ENCODE measurements at places on chromosomes 6 and 20.
A peak's percentile ranks its signal among the peaks of the same experiment; 100 is the strongest.

- DNase-seq: no peak
Measured at GRCh38 chr6:30322527-30323501, 3.9 kb upstream of the TRIM39 start.

DNA sequence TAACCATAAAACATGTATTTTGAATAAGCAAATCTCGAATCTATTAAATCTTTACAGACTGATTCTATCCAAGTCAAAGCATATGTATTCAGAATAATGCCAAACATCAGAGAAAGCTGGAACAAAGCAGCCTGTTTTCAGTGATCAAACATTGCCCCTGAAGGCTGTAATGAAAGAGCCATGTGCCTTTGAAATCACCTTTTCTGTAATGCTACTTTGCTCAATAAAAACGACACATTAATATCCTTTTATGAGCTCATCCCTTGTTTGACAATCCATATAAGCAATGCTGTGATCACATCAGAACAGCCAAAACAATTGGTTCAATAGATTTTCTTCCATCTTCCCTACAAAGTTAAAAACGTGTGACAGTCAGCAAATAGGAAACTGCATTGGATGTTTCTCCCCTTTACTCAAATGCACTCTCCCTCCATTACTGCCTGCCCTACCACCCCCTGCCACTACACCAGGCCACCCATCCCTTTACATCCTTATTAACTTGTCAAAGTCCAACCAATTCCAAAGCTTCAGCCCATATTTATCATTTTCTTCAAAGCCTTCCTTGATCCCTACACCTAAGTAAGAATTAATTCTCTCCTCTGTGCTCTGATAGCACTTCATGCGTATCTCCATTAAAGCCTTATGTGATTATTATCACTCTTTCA lies 42.0 kb downstream of the THEMIS start:
- no peak for DNase-seq

GRCh38 chr20:2305479-2305878 lies 9.7 kb downstream of the TGM3 start:
- DNase-seq: no peak

DNA sequence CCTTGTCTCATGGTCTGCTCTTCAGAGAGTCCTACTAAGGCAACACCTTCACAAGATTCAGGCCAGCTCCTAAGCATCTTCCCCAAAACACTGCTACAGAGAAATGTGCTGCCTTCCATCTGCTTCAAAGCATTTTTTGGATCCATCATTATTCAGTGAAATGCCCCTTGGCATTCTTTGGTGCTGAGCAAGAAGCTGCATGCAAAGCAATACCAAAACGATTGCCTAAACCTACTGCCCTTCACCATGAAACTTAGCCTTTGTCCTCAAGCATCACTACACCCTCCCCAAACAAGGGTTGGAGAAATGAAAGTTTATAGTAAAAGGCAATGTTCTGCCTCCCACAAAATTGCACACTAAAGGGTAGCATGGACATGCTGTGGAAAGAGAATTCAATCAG lies 93.5 kb downstream of the SNAP25 start:
- no peak for DNase-seq

- no peak for DNase-seq
Measured at GRCh38 chr6:102501615-102502014, 1108.1 kb downstream of the GRIK2 start.

DNA sequence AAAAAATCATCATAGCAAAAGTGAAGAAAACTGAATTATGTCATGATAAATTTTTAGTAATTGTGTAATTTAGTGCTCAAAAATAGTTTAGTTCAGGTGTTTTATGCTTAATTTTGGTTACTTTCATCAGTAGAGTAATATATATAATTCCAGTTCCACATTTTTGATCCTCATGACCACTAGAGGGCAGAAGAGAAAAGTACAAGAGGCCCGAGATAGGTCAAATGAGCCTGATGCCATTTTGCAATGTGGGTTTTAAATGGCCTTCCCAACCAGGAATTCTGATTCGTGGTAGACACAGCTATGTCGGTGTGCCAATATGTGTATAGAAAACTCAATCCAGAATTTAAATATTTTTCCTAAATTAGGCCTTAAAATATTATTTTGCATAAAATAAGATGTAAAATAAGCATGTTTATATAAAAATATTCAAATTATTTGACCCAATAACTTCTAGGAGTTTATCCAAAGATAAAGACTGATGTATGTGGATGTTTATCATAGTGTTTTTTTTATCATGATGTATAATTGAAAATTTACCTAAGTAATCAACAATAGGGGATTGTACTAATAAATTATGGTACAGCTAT lies 159.7 kb upstream of the RPS6KA2 start:
- DNase-seq: peak; percentile 36

GRCh38 chr6:129621252-129621651 lies 88.7 kb downstream of the ARHGAP18 start:
- DNase-seq: no peak

- DNase-seq: no peak
Measured at GRCh38 chr6:28277746-28278145, 3.6 kb upstream of the PGBD1 start.

GRCh38 chr6:9412951-9413559 lies 977.7 kb upstream of the SLC35B3 start:
- no peak for DNase-seq

DNA sequence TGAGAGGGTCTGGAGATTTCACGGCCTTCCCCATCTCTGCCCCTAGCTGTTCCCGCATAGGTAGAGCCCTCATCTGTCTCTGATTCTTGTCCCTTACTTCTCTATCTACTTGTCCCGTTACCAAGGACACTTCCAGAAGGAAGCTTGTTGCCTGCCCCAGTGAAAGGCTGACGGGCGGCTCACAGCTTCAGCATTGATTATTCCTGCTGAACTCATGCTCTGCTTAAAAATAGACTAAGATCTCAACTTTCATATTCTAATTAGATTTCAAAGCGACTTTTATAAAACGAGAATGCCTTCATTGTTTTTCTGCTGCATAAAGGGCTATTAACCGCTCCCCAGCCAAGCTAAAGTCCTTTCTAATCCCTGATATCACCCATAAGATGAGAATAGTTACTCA lies 31.1 kb upstream of the MAFB start:
- no peak for DNase-seq
